ENCODE measurements at places on chromosomes 5 and 9.
A peak's percentile ranks its signal among the peaks of the same experiment; 100 is the strongest.

DNA sequence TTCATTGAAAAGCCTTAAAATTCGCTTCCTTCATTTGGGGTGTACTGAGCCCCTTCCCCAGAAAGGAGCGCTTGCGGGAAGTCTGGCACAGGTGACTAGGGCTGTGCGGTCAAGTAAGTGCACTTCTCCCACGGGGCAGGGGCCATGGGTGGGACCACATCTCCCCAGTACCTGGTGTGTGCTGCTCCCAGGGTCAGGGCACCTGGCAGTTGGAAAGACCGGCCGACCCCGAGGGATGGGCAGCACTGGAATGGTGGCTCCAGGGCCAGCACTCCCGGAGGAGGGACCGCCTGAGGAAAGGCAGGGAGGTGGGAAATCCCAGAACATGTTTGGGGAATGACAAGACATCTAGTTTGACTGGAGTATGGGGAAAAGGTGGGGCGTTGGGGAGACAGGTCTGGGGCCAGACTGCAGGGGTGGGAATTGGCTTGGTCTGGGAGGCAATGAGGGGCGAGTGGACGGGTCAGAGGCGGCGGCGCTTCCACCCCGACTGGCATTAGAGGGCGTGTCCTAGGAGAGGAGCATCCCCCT is 727 bp upstream of the GLIPR2 start:
- no peak for DNase-seq

DNA sequence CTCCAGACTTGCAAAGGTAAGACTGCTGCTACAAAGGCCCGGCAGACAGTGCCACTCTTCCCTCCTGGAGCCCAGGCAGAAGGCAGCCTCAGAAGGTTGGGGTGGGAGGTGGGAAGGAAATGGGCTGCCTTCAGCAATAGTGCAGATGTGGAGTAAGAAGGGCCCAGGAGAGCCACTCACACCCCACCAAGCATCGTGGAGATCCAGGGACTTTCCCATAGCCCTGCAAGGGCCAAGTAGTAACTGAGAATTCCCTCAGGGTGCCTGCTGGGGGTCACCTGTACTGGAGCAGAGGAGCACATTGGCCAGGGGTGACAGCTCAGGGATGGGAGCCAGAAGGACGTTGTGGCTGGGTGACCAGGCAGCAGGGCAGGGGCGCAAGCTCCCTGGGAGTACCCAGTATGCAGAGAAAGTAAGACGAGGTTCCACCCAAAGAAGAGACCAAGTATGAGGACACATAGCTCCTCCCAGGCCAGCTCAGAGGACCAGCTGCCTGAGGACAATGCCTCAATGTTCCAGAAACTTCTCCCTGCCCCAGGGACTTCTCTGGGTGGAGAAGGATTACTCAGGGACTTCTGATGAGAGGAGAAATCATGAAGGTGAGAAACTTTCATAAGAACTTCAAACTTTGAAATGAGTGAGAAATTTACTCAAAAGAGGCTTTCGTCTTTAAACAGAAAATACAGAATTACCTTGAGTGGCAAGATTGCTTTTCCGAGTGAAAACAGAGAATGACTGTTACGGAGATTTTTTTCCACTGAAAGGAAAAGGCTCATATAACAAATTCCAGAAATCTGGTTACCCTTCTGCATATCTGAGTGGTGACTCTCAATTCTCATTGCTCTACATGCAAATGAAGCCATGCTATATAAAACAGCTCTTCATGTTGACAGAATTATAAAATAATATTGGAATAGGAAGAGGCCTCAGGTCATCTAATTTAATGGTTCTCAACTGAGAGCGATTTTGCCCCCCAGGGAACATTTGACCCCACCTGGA is 87.9 kb upstream of the TRIO start:
- DNase-seq: no peak

- DNase-seq: no peak
Observed at GRCh38 chr9:27368316-27368985, 71.5 kb upstream of the EQTN start.

- no peak for DNase-seq
Observed at GRCh38 chr5:150309101-150309885, 6.6 kb upstream of the ARSI start.

DNA sequence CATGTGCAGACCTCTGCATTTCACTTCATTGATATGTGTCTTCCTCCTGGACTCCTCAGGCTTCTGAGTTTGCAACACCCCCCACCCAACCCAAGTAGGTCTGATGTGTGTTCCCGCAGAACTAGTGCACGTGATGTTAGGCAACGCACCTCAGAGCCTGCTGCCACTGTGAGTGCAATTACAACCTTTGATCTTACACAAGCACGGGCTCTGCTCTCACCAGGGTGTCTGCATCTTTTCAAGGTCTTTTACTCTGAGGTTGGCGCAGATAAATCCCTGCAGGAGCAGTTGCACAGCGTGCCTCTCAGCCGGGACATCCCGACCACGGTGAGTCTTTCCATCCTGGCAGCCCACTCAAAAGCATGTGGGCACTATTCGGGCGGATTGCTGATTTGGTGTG is 80.1 kb downstream of the EGFLAM start:
- no peak for DNase-seq

DNA sequence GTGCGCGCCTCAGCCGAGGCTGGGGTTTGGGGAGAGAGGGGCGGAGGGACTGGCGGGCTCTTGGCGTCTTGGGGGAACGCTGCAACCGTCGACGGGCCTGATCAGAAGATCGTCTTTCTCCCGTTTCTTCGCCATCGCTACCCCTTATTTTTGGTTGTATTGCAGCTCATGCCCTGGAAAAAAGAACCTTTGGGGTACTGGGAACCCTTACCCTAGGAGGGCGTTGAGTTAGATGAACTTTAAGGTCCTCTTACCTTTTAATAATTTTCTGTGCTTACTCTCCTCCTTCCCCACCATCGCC is 719 bp downstream of the PAIP2 start:
- no peak for DNase-seq

DNA sequence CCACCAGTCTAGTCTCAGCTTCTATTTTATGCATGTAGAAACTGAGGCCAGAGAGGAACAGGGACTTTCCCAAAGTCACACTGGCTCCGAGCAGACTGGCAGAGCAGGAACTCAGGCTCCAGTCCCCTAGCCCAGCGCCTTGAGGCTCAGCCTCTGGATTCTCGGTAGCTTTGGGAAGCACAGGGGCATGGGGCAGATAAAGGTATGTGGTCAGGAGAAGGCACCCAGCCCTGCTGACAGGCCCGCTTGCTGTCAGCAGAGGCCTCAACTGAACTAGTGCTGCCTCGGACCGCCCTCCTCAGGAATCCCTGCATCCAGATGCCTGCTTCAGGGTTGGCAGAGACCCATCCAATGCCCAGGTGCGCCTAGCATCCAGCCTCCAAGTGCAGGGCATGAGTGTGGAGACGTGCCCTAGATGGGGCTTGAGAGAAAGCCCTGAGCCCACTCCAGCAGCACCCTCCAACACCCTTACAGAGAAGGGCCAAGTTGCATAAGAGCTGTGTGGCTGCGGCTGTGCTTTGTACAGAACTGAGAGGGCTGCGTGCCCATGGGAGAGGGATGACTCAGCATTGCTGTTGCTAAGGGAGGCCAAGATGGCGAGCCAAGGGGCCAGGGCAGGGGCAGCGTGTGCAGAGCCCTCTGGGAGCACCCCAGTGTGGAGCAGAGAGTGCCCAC is 168.6 kb downstream of the MACROH2A1 start:
- no peak for DNase-seq

- no peak for DNase-seq
Observed at GRCh38 chr5:149264439-149265067, 7.1 kb upstream of the AFAP1L1 start.

- peak; percentile 22 for DNase-seq
Observed at GRCh38 chr9:33852216-33852826, 35.4 kb downstream of the UBE2R2 start.

- DNase-seq: no peak
Observed at GRCh38 chr5:53482717-53483638, 2.5 kb downstream of the FST start.

DNA sequence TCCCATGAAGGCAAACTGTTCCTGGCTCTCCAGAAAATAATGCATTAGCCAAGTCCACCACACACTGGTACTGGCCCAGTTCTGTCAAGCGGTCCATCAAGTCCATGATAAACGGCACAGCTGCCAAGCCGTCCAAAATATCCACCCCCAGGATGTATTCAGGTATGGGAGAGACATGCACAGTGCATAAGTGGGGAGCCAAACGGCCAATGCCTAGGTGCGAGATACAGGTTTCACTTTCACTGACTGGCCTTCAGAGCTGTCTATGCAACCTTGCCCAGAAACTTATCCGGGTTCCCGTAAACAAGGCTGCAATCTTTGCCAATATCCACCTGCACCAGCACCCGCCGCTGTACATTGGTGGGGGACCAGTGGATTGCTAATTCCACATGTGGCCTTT is 795.8 kb downstream of the EFNA5 start:
- DNase-seq: no peak

DNA sequence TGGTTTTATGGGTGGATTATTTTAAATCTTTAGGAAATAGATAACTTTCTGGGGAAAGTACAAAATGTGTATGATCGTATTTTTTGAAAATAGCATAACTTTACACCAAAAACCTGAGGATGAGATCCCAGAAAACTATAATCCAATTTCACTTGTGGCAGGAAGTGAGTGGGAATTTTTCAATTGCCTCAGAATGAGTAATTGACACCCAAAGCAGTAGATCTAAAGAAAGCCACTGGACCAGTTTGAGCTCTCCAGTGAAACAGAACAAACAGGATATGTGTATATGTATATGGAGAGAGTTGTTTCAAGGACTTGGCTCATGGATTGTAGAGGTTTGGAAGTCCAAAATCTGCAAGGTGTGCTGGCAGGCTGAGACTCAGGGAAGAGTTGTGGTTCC is 109.2 kb upstream of the SHB start:
- no peak for DNase-seq

- no peak for DNase-seq
Observed at GRCh38 chr5:56099346-56099745, 104.6 kb upstream of the IL6ST start.

DNA sequence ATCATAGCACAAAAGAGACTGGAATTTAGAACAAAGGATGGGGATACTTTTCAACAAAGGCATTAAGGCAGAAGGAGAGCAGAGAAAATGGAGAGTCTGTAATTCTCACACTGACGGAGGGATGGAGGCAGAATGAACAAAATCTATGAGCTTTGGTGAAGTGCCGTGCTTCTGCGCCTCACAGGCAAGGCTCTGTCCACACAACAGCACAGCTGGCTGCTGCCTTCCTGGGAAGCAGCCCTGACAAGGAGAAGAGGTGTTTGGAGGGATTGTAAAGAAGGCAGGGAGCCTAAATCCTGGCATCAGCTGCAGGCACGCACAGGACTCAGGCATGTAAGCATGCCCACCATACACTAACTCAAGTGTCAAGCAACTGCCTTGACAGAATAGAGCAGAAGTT is 485.2 kb upstream of the KIF2A start:
- DNase-seq: no peak

- no peak for DNase-seq
Observed at GRCh38 chr5:67190861-67191260, 5.7 kb downstream of the CD180 start.

- DNase-seq: no peak
Observed at GRCh38 chr9:135516132-135516860, 4.9 kb upstream of the LCN1 start.

DNA sequence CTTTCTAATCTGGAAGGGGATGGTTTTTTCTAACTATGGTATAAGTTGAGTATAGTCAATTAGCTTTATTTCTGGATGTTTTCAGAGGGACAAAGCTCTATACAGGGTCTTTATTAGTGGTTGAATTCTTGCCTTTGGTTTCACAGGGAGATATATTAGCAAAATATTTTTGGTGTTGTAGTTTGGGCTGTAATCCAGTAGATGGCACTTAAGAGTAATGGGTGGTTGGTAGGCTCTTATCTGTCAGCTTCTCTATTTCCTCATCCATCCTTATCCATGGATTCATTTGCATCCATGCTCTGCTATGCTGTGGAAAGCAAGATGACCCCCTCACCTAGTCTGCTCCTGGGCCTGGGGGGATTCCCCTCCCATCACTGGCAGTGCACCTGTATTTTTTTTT is 363.6 kb upstream of the CYLC2 start:
- DNase-seq: no peak

- DNase-seq: no peak
Observed at GRCh38 chr5:76470976-76471375, 67.9 kb downstream of the IQGAP2 start.

DNA sequence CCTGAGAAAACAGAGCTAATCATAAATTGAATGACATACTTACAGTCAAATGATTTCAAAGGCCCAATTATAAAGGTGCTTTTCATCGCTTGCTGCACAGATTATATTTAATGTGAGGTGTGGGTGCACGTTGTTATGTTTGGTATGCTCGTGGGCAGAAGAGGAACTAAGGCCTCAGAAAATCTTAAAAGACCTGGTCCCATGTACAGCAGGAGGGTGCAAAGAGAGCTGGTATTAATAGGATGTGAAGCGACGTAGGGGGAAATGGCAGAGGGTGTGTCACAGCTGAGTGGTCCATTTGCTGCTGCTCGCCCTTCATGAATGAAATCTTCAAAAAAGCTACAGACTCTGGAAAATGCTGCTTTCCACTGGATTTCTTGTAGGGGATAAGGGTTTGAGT is 40.5 kb upstream of the IFNK start:
- no peak for DNase-seq

GRCh38 chr5:160957312-160957861 is 105.4 kb upstream of the ATP10B start:
- no peak for DNase-seq

DNA sequence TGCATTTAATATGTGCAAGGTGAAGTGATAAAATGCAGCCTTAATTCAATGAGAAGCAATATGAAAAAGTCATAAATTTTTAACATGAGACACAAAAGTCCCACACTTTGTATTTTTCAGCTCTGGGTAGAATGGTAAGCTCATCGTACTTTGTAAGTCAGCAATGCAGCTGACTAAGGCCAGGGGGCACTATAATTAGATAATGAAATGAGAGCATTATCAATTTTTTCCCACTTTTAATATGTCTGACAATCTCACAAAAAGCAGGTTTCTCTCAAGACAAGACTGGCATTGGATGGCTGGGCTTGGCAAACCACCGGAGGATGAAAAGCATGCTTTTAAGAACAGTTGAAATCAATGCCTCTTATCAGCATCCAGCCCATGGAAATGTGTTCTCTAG is 162.8 kb downstream of the FAM174A start:
- DNase-seq: no peak

DNA sequence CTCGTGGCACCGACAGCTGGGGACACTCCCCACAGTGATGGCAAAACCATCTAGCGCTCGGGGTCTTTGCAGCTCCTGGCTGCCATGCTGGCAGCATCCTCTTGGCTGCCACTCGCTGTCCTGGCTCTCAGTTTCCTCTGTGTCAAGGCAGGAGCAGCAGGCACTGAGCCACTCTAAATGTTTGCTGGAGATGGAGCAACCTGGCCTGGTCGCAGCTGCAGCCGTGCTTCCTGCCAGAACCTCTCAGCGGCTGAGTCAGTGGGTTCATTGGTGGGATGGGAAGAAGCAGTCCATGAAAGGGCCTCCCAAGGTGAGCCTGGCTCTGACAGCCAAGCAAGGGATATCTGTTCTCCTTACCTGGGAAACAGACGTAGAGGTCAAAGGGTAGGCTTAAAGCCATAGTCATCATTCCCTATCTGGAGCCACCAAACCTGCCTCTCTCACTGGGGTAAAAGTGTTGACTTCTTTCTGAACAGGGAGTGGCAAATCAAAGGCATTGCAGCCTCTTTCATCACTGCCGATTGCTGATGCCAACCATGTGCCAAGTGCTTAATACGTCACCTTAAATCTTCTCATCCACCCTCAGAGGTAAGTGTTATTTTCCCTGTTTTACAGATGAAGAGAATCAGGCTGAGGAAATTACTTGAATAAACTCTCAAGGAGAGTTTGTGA is 304.8 kb upstream of the ZNF462 start:
- DNase-seq: no peak
